ENCODE measurements at places on chromosomes 3 and 15.

DNA sequence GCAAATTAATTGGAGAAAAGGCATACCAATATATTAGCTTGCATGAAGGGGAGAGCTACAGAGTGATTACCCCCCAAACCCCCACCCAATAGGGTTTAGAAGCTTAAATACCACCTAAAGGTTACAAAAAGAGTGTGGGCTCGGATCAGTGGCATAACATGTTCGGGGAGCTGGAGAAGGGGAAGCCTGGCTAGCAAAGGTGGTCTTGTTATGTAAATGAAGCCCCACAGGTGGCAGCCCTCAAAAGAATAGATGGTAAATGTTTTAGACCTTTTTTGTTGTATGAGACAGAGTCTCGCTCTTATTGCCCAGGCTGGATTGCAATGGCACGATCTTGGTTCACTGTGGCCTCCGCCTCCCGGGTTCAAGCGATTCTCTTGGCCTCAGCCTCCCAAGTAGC, 10.9 kb upstream of the PXK start:
- DNase-seq, result no peak

DNA sequence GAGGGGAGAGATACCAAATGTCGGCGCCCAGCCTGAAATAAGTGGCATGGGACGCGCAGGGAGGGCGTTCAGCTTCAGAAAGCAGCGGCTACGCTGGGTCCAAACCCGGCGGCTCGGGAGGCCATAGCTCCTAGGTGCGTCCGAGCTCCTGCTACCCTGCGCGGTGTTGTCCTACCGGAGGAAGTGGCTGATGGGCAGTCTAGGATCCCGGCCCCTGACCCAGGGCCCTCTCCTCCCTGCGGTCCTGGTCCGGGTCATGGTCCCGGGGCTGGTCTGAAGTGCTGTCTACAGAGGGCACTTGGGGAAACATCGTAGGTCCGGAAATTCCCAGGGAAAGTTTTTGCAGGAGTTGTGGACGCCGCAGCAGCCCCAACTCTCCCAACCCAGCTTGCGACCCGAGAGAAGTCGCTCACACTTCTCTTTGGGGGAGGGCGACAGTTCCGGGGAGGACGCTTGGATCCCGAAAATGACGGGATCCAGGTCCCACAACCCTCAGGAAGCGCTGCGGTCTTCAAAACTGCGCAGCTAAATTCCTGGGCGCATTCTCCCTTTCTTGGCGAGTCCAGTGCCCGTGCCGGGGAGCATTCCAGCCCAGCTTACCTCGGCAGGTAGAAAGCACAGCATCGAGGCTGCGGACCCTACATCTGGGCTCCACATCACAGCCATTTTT, 9.1 kb upstream of the FOXB1 start:
- DNase-seq, result no peak

DNA sequence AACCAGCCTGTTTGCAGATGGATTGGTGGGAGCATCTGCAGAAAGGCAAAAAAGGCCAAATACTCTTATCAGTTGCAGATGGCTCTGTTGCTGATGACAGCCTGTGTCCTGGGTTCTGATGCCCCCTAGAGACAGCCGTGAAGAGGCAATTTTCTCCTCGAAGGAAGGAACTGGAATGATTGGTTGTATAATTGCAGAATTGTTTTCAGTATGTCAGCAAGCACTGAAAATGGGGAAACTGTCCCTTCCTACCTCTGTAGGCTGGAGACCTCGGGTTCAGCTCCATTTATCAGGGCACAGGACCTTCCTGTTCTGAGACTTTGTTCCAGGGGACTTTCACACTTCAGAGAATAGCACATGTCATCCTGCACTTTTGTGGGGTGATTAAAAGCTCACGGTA, 103.0 kb downstream of the PGPEP1L start:
- DNase-seq, result no peak

- no peak for DNase-seq
These were observed 209.6 kb upstream of the MCTP2 start for GRCh38 chr15:94021621-94022320.

DNA sequence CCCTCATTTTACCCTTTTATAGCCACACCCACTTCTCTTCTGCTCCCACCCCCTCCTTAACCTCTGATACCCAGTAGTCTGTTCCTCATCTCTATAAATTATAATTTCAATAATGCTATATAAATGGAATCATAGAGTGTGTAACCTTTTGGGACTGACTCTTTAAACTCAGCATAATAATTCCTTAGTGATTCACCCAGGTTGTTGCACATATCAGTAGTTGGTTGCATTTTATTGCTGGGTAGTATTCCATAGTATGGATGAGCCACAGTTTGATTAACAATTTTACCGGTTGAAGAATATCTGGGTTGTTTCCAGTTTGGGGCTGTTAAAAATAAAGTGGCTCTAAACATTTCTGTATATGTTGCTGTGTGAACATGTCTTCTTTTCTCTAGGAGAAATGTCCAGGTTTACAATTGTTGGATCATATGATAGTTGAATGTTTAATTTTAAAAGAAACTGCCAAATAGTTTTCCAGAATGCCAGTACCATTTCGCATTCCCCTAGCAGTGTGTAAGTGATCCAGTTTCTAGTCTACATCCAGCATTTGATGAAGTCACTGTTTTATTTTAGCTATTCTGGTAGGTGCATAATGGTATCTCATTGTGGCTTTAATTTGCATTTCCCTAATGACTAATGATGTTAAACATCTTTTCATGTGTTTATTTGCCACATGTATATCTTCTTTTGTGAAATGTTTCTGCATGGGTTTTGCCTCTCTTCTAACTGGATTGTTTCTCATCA, 68.5 kb downstream of the VPS8 start:
- no peak for DNase-seq

DNA sequence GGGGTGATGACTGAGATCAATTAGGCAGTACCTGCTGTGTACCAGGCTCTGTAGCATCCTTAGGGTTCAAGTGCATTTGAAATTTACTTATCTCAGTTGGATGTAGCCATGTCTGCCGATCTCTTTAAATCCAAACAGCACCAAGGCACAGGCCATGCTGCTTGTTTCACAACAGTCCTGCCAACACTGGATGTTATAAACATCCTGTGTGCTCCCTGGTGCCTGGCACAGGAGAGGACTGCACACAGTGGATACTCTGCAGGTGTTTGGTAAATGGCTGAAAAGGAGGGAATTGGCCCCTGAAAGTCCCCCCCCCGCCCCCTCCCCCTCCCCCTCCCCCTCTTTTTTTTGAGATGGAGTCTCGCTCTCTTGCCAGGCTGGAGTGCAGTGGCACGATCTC, 27.0 kb downstream of the CTSH start:
- DNase-seq, result no peak

- no peak for DNase-seq
These were observed 75.0 kb upstream of the SPATA12 start for GRCh38 chr3:56985460-56985859.

- DNase-seq, result no peak
These were observed 120.2 kb downstream of the ITPR1 start for GRCh38 chr3:4613366-4613765.

- no peak for DNase-seq
These were observed 9.5 kb upstream of the C3orf49 start for GRCh38 chr3:63809607-63810006.

GRCh38 chr3:150611666-150612065, 8.5 kb downstream of the SELENOT start:
- no peak for DNase-seq

DNA sequence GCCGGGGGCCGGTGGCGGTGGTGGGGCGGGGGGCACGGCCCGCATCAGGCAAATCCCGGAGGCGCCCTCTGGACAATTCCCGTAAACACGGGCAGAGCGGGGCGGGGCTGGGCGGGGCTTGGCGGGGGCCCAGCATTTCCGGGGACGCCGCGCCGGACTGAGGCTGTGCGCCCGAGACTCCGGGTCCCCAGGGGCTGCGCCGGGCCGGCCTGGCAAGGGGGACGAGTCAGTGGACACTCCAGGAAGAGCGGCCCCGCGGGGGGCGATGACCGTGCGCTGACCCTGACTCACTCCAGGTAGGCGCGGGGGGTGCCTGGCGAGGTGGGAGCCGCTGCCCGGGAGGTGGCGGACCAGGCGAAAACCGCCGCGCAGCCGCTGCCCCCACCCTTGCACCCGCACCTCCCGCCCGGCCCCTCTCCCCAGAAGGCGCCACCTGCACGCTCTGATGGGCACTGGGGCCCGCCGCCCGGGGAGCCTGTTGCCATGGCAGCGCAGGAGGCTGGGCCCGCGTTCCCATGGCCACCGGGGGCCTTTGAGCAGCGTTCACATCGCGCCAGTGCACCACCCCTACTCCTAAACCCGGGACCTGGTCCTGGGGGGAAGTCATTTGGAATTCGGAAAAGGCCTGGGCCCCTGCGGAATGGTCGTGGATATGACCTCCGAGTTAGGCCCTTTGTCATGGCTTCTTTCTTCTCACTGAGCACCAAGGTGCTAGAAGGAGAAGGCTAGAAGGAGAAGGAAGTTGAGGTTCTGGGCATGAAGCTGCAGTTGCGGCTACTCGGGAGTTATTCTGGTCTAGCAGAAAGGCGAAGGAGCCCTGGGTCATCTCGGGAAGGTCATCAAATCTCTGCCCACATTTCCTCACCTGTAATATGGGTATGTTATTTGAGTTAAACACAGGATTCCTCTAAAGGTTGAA, 16.1 kb upstream of the SEMA4B start:
- DNase-seq, result peak; percentile 27

DNA sequence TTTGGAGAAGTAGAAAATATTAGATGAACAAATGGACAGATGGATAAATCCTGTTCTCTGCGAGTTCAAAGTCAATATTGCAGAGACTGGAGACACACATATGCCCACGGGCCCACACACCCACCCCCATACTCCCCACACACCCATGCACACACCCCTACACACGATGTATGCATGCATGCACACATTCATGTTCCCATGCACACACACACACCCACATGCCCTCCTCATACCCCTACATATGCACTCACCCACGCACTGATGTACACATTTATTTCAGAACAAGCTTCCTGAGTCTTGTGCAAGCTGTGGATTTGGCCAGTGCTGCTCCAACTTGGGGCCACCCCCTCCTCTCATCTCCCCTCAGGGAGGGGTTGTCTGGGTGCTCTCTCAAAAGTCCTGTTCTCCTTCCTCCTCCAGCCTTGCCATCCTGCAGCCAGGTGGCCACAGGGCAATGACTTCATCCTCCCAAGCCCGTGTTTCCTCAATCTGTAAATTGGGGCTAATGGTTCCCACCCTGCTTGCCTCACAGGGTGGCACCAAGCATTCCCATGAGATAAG, 16.4 kb downstream of the MAPKAPK3 start:
- DNase-seq, result no peak

- no peak for DNase-seq
These were observed 42.9 kb upstream of the LMCD1 start for GRCh38 chr3:8458711-8459110.
